ENCODE measurements at places on chromosomes 6 and 20.

GRCh38 chr6:41326092-41326491 is 9.3 kb upstream of the NCR2 start:
- no peak for DNase-seq

DNA sequence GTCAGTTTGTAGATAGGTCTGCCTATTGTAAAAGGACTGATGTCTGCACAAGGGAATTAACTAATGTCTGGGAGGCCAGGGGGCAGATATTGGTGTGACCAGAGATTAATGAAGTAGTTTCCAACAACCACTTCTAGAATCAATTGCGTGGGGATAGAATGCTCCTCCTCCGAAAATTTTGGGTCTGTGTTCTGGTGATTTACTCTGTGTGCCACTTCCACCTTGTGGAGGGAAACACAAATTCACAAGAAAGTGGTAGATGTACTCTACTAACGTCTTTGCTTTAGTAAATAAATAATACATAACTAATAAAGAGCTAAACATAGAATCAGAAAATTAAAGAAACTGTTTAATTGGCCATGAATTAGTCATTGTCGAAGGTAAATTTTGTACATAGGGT is 25.5 kb downstream of the TMEM14A start:
- DNase-seq, result no peak

DNA sequence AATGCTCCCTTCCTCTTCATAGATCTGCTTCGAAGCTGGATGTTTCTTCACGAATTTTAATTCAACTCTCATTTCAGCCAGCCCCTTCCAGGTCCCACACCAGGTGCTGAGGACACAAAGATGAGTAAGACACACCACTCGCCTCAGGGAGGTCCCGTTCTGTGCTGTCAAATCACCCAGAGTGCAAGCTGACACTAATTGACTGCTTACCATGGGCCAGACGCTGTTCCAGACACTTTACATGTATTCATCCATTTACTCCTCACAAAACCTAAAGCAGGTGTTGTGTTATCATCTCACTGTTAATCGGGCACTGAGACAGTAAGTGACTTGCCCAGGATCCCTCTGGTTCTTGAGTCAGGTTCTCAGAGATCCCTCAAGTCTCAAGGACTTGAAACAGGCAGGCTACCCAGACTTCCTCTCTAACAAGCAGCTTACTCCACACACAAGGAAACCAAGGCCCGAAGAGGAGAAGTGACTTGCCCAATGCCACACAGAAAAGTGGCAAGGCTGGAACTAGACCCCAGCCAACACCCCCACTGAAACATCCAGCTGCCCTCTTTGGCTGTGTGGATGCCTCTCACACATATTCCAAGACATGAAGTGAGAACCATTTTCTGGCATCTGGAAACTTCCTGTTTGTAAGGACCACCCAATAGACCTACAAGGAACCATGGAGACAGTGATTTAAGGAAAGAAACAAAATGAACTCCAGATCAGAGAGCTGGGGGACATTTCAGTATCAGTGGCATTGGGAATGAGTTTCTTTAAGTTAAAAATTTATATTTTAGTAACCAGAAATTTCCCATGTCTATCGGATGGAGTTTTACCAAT is 174.5 kb downstream of the CDC5L start:
- no peak for DNase-seq

GRCh38 chr6:27119329-27119728 is 128.2 kb upstream of the PRSS16 start:
- no peak for DNase-seq

- no peak for DNase-seq
Observed at GRCh38 chr6:71197780-71198179, 90.8 kb upstream of the OGFRL1 start.

DNA sequence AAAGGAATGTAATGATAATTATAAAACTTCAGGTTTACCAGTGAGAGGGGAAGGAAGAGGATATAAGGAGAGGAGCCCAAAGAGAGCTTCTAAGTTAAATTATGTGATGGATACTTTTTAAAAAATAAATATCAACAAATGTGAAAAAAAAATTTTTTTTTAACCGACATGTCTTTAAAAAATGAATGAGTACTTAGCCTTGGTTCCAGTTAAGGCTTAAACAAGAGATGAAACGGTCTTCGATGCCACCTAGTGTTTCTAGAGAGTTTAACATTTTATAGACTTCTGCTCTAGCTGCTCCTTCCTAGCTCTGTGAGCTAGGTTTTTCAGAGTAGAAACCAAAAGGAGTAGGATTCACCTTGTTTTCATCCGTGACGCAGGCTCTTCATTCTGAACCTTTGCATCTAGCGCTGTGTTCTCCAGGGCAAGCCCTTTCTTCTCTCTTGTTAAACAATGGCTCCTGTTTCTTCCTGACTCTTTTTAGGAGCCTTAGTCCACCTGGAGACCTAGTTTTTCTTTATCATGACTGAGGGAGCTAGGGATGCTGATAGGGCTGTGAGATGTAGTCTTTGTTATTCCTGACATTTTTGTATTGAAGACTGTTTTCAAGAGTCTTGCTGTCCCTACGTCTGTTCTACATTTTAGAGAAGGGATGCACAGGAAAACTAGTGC is 42.4 kb upstream of the GNRH2 start:
- peak; percentile 73 for DNase-seq

- DNase-seq, result no peak
Observed at GRCh38 chr20:30921286-30922071, 336.0 kb upstream of the DEFB115 start.

DNA sequence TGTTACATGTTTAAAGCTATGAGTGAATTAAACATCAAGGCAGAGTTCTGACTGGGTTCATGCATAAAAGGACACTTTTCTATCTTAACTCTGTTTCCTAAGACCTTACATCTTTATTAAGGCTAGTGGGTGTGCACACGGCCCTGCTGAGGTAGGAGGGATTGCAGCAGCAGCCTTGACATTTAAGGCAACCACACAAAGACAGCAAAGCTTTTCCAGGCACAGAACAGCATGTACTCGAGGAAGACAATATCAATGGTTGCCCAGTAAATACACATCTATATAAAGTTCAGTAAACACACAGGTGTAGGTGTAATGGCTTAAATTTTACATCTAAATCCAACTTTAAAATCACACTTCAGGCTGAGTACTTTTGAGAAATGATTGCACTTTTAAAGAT is 79.8 kb upstream of the LOC128125822 start:
- no peak for DNase-seq

DNA sequence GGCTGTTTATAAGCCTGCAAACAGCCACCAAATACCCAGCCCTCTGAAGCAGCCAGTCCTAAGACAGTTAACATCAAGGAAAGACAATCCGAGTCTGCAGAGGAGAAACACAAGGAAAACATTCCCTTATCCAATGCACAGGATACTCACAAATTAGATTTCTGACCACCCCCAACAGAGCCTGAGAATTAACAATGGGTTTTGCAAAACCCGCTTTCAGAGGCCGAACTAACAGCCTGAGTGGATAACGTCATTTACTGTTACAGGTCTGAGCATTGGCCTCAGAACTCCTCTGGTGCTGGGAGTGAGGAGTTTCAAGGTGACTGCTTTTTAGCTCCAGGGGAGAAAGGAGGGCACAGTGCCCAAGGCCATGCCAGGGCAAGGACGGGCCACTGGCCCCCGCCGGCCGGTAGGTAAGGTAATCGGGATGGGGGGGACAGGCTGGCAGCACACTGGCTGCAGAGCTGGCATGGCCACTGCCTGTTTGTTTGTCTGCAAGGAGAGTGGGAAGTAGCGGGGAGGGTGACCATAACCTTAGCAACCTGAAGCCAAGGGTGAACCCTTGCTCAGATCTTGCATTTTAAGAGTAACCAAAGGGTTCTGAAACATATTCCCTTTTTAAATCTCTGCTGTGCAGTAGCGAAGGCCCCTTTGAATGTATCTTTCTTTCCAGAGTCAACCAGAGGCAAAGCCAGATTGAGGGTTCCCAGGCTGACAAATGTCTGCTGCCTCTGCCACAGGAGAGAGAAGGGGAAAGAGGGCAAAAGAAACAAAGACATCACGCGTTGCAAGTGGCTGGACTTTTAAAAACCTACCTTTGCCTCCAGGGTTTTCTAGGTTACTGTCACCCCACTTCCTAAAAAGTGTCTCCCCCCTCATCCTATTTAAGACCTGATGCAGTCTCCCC is 3.9 kb downstream of the ZMYND8 start:
- no peak for DNase-seq
